Daoy (cell line): ENCODE measurements at places on chromosomes 1 and 21. TPM values are rescaled to one million over a fixed set of nuclear protein-coding genes. Genes with fewer than 3 reads are reported as not detected.

The BCAN gene
- not detected in 2 replicates for total RNA-seq

The GPR89A gene
- 18.0 and 36.5 TPM in 2 replicates for total RNA-seq

The LRRC3 gene
- 0.06 and 0.17 TPM in 2 replicates for total RNA-seq

The HLX gene
- total RNA-seq: 2.8 and 4.0 TPM in 2 replicates

The LMX1A gene
- total RNA-seq: not detected in 2 replicates

The FCRL2 gene
- total RNA-seq: not detected in 2 replicates

The S1PR1 gene
- total RNA-seq: 0.63 and 1.4 TPM in 2 replicates

The AXDND1 gene
- 3.7 TPM in 1 of 2 replicates, not detected in the other for total RNA-seq

The BEST4 gene
- not detected in 2 replicates for total RNA-seq

The KRTAP15-1 gene
- total RNA-seq: not detected in 2 replicates

The MRPL37 gene
- total RNA-seq: 170 TPM in 2 replicates

The FCGR2B gene
- total RNA-seq: not detected in 2 replicates

The FCER1G gene
- 1.5 TPM in 1 of 2 replicates, not detected in the other for total RNA-seq

The HCRTR1 gene
- not detected in 2 replicates for total RNA-seq

The SELL gene
- total RNA-seq: 0.11 and 7.3 TPM in 2 replicates

The AADACL3 gene
- total RNA-seq: not detected in 2 replicates

The SLC45A1 gene
- 0.06 and 0.34 TPM in 2 replicates for total RNA-seq

The KIF17 gene
- total RNA-seq: 0.06 TPM in 1 of 2 replicates, not detected in the other

The WDR4 gene
- total RNA-seq: 35.8 and 37.9 TPM in 2 replicates

The ADORA3 gene
- total RNA-seq: not detected in 2 replicates

The ELF3 gene
- total RNA-seq: 7.0 and 9.9 TPM in 2 replicates

The SPTA1 gene
- 0.06 and 0.42 TPM in 2 replicates for total RNA-seq

The GUCA2B gene
- total RNA-seq: not detected in 2 replicates

The SPRR4 gene
- not detected in 2 replicates for total RNA-seq

The UMODL1 gene
- 0.24 and 0.80 TPM in 2 replicates for total RNA-seq

The PALMD gene
- 2.7 and 4.2 TPM in 2 replicates for total RNA-seq

The GBP4 gene
- total RNA-seq: 8.3 and 9.5 TPM in 2 replicates
